ENCODE measurements at places on chromosomes 5 and 9.

DNA sequence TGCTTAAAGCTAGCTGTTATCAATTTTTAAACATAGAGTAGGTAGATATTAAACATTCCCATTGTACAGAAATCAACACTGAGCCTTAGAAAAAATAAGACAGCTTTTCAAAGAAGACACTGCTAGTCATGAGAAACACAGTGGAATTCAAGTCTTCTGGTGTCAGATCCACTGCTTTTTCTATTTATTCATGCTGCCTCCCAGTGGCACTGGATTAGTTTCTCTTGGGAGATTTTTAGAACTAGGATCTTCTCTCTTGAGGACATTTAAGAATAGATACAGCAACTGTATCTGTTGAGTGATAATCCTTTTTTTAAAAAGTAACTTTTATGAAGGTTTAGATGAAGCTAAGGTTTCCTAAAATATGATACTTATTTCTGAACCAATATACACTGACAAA, 1635.4 kb upstream of the C9orf72 start:
- DNase-seq = no peak

DNA sequence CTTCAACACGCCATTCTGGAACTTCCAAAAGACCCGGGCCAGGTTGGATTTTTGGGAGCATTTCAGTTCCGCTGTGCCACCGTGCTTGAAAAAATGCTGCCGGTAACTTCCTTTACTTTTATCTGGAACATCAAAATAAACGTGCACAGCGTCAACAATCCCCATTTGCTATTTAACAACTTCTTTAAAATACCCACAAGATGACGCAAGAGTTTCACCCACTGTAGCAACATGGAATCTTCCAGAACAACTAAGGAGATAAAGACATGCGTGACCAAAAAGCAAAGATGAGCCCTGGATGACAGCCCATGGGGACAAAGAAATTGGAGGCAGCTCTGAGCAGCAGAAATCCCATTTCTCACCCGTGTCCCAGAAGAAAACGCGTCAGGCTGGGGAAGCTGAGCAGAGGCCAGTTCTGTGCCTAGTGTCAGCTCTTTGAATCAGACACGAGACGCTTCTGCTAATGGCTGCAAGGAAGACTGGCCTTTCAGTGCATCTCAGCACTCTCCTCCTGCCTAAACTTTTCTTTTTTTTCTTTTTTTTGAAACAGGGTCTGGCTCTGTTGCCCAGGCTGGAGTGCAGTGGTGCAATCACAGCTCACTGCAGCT, 61.3 kb downstream of the SECISBP2 start:
- no peak for DNase-seq

DNA sequence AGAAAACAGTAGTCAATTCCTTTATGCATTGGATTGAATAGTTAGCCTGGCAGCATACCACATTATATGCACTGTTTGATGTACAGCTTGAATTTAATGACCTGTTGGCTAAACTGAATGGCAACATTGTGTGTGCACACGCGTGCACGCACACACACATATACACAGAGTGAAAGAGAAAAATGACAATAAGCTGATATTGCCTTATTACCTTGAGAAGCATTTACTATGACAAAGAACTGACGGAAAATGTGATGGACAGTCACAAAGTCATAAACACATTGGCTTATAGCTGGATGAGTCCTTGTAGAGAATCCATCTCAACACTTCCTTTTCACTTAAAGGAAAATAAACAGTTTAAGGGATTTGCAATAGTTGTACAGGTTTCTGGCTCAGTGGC, 15.5 kb downstream of the JAKMIP2 start:
- DNase-seq = no peak

DNA sequence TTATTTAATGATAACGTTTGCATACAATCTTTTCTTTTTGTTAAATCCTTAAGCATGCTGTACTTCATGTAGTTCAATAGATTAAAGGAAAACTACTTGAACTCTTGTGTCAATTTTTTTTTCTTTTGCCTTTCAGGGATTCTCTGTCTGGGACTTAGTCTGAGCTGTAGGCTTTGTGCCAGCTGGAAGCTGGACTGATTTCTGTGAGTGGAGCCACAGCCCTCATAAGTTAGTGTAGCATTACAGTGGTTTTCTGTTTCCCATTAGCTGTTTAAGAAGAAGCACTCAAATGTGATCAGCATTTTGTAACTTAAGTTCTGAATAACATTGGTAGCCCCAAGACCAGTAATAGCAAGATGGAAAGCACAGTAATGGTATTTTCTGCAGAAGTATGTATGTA, 330.6 kb upstream of the MEF2C start:
- no peak for DNase-seq

DNA sequence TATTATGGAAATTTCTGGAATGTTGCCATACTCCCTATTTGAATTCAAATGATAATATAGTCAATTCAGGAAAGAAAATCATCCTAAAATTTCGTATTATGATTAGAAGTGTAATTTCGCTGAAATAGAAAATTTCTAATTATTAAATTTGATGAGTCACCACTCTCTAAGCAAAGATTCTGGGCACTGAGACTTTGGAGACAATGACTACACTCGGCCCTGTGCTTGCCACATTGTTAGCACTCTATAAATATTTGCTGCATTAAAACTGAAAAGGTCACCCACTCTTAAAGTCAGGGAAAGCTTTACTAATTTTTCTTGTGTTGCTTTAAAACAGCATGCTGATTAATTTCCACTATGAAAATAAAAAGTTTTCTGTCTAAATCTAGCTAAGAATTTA, 240.3 kb downstream of the TLE4 start:
- DNase-seq = no peak

DNA sequence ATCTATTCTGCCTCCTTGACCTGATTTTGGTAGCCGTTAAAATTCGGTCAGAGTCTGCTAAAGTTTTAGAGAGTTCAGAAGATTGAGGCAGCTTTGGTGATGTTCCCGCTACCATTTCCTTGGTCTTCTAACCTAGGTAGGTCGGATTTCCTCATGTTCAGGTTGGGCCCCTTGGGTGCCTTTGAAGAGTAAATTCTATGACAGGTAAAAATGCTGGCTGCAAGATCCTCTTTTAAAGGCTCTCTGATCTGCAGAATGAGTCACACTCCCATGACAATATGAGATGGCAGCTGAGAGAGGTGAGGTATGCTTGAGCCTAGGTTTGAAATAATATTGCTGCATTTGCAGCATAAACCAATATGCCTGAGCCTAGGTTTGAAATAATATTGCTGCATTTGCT, 198.9 kb downstream of the TSSK1B start:
- no peak for DNase-seq

- no peak for DNase-seq
These were observed 13.7 kb downstream of the TEX53 start for GRCh38 chr9:114643896-114644295.

GRCh38 chr5:78109891-78110324, 184.6 kb downstream of the AP3B1 start:
- DNase-seq = no peak

DNA sequence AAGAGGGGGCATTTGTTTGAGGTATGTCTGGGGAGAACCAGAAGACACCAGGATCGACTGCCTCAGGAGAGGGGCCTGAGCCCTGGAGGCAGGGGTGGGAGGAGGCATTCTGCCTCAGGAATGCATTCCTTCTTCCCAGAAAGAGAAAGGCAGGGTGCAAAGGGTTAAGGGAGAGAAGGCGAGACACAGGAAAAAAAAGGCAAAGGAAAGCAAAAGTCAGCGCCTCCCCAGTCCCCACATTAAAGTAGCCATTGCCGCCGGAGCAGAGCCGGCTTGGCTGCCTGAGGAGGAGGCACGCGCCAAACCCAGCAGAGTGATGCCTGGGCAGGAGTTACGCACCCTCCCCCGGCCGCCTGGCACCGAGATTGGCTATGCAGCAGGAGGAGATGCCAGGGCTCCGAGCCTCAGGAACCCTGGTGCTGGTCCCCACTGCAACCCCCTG, 123.8 kb upstream of the PHYKPL start:
- no peak for DNase-seq

DNA sequence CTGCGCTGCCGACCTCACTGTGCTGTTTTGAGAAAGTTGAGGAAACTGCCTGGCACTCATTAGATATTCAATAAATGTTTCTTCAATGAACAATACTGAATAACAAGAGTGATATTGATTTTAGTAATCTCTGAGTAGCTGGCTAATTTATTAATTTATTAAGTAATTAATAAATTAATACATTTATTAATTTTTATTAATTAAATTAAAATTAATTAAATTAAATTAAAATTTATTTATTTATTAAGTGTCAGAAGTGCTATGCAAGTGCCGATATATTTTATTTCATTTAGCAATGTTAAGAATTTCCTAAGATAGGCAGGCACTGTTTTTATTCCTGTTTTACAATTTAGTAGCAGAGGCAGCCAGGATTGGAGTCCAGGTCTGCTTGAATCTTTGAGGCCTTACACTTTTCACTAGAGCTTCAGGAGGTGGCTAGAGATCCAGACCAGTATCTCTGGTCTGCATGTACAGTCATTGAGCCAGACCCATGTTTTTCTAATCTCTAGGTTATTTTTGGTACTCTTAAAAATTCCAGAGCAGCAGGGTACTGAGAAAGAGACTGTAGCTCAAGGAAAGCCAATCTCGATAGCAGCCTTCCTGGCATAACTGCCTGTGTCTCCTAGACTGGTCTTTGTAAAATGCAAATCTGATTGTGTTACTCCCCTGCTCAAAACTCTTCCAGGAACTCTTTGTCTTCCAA, 109.2 kb downstream of the ARHGEF28 start:
- DNase-seq = no peak

DNA sequence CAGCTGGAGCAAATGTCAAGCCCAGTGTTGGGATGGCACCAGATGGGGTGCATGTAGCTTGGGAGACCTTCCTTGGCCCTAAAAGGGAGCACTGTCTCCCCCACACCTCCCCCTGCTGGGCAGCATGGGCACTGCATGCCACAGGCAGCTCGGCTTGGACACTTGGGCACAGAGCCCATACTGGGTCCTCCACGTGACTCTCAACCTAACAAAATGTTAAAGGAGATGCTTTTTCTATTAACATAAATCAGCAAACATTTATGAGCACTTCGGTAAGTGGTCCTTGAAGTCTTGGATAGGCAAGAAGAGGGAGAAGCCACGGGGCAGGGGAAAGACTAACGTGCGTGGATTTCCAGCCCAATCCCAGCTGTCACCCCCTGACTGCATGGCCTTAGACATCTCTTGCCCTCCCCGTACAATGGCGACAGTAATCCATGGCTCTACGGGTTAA, 23.9 kb upstream of the MAPK9 start:
- peak; percentile 44 for DNase-seq

DNA sequence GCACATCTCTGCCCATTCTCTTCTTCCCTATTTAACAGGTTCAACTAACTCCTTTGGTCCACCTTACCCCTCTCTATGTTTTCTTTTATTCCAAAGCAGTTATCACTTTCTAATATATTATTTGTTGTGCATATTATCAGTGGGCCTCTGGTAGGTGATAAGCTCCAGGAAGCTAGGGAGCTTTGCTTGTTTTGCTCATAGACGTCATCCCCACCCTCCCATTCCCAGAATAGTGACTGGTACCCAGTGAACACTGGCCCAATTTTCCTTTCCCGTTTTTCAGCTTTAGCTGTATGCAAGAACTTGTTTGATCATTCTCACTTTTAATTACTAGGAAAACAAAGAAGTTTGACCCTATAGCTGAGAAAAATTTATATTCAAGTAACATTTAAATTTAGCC, 6.9 kb downstream of the ABHD17B start:
- DNase-seq = no peak

DNA sequence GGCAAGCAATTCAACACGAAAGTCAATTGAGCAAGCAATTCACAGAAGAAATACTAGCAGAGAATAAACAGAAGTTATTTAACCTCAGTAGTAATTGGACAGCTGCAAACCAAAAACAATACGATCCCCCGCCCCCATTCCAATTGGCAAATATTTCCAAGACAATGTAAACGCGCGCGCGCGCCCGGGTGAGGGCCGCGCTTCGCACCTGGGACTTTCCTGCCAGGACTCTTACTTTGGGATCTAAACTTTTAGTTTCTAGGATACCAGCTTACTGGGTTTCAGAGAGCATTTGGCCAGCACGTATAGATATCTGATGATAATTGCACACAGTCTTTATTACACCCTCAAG, 8.6 kb downstream of the RUFY1 start:
- no peak for DNase-seq

DNA sequence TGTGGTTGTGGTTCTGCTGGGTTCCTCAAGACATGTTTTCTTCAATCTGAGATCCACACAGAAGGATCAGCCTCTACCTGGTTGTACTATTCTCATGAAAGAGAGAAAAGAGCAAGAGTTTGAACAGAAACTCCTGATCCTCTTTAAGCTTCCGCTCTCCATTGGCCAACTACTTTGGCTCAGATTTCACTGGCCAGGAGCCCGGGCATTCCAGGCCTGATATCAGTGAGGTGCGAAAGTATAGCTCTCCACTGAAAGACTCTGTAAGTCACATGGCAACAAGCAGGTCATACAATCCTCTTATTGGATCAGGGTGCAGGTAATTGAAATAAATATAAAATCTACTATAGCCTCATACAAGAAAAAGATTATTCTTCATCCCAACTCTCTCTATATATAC, 920.5 kb downstream of the TLE4 start:
- DNase-seq = no peak

DNA sequence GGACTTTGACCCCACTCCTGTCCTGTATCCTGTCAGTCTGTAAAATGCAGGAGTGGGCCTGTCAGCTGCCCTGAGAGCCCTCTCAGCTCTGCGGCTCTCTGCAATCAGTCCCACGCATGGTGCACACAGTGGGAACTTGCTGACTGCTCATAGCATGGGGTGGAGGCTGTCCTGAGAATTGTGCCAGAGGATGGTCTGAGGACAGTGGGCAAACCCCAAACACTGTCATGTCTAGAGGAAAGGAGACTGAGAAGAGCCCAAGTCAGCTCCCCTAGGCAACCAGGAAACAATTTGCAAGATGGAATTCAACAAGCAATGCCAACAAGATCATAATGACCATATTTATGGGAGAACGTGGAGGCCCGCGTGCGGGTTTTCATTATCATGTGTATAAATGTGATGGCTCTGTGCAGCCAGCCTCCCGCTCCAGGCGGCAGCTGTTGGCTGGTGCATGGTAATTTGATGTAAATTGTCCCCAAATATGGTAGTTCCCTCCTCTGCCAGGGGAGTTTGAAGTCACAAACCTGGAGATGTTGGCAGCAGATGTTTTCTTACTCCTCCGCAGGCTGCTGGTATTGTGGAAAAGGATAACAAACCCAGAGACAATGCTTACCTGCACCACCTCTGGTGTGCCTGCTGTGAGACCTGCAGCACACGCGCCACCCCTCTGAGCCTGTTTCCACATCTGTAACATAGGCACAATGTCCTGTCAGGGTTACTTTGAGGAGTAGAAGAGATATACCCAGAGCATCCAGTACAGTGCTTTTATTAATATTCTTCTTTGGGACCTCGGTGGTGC, 39.8 kb upstream of the ALDH1B1 start:
- no peak for DNase-seq

- no peak for DNase-seq
These were observed 27.3 kb downstream of the ANP32B start for GRCh38 chr9:98010445-98010844.

- no peak for DNase-seq
These were observed 405.0 kb upstream of the TNC start for GRCh38 chr9:115522912-115523311.

GRCh38 chr5:180540050-180540694, 46.0 kb downstream of the CNOT6 start:
- no peak for DNase-seq

All from T-cell (primary cell).